Neural crest cell (in vitro differentiated cells): ENCODE measurements at places on chromosomes 13 and 19. TPM values are rescaled to one million over a fixed set of nuclear protein-coding genes. Genes with fewer than 3 reads are reported as not detected.
A peak's percentile ranks its signal among the peaks of the same experiment; 100 is the strongest.

The CGB7 gene
- total RNA-seq = not detected in 2 replicates

The PDX1 gene
- total RNA-seq = not detected in 2 replicates

The MAP4K1 gene
- 1.5 and 3.4 TPM in 2 replicates for total RNA-seq

The SLC1A6 gene
- 7.0 and 8.2 TPM in 2 replicates for total RNA-seq

The CYP4F12 gene
- total RNA-seq = not detected in 2 replicates

The ACER1 gene
- not detected in 2 replicates for total RNA-seq

The ZSCAN5A gene
- total RNA-seq = 11.6 and 14.7 TPM in 2 replicates

GRCh38 chr19:14830702-14831101, 4.3 kb downstream of the OR7A5 start:
- DNase-seq = no peak

DNA sequence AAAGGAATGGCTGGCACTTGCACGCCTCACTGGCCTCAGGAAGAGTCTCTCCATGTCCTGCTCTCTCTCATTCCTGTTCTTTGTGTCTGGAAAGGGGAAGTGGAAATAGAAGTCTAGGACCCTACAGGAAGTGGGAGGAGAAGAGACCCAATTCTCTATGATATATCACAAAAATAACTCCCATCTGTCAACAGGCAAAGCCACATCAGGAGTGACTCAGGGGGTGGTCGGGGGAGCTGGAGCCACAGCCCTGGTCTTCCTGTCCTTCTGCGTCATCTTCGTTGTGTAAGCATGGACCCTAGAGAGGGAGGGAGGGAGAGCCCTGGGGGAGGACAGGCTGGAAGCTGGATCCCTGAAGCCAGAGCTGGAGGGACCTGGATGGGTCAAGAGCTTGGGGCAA, 3.0 kb downstream of the SIGLEC9 start:
- DNase-seq = no peak

- DNase-seq = no peak
These were observed 36.8 kb upstream of the SEMA6B start for GRCh38 chr19:4596033-4596904.

- DNase-seq = no peak
These were observed 9.5 kb upstream of the FFAR2 start for GRCh38 chr19:35438527-35438926.

DNA sequence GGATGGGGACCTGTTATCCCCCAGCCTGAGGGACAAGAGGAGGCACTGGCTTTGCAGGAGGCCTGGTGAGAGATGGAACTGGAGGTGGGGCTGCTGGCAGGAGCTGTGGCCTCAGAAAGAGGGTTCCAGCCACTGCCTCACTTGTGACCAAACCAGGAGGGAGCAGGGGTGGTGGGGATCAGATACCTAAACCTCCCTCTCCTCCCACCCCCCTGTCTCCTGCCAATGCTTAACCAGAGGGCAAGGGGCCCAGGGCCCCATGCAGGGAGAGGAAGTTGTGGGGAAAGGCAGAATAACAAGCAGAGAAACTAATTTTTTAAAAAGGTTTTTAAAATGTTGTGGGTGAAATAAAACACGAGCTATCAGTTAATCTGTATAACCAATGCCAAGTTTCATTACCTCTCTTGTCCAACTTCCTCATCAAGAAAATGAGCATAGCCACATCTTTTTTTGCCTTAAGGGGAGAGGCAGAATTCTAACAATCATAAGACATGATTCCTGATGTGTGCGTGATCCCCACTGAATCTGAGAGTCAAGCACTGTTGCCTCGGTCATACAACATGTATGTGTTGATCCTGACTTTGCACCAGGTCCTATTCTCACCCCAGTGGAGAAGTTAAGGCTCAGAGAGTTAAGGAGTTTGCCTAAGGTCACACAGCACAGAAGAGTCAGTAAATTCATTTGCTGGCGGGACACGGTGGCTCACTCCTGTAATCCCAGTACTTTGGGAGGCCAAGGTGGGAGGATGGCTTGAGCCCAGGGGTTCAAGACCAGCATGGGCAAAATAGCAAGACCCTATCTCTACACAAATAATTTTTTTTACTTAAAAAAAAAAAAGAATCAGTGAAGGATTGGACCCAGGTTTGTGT, 12.9 kb downstream of the FXYD5 start:
- no peak for DNase-seq

DNA sequence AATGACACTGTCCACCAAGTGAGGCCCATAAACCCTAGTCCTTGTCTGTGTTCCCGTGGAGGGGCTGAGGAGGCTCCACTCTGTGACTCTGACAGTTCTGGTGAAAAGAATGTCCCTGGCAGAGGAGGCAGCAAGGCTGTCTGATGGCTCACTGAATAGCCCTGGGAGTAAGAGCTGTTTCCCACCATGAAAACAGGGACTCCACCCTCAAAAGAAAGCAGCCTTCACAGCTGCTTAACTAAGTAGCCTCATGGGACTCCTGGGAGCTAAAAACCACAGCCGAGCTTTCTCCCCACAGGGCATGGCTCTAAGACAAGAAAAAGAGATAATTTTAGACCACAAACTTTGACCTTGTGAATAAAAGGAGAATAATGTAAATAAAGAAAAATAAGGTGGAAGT, 135.1 kb upstream of the FRY start:
- DNase-seq = no peak

DNA sequence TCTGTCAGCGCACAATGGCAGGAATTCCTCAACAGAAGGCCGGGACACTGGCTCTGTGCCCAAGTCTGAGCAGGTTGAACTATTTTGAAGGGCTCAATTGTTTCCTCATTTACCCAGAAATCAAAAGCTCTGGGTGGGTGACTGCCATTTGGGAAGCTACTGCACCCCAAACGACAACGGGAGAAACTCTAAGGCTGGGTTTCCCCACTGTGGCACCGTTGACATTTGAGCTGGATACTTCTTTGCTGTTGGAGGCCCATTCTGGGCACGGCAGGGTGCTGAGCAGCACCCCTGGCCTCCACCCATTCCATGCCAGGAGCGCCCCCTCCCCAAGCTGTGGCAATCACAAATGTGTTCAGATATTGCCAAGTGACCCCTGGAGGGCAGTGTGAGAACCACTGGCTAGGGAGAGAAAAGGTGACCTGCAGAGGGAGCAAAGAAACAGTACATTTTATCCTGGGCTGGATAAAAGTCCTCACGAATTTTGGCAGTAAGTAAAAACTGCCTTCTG, 62.5 kb downstream of the RFX2 start:
- peak; percentile 42 for DNase-seq

- DNase-seq = peak; percentile 13
These were observed 35.5 kb downstream of the DOT1L start for GRCh38 chr19:2199215-2199614.

DNA sequence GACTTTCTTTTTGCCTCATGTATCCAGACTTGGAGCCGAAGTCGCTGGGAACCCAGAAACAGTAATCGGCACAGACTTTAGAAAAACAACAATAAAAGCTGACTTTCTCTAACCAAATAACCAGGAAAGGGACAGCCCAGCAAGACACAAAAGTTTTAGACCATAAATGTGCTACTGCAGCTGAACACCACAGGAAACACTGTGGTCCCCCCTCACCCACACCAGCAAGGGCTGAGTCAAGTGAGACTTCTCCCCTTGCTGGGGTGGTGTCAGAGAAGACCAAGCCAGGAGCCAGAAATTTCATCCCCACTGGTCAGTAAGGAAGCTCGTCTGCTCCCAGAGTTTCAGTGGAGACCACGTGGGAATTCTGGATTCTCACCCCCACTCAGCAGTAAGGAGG, 70.6 kb downstream of the ESD start:
- DNase-seq = no peak

DNA sequence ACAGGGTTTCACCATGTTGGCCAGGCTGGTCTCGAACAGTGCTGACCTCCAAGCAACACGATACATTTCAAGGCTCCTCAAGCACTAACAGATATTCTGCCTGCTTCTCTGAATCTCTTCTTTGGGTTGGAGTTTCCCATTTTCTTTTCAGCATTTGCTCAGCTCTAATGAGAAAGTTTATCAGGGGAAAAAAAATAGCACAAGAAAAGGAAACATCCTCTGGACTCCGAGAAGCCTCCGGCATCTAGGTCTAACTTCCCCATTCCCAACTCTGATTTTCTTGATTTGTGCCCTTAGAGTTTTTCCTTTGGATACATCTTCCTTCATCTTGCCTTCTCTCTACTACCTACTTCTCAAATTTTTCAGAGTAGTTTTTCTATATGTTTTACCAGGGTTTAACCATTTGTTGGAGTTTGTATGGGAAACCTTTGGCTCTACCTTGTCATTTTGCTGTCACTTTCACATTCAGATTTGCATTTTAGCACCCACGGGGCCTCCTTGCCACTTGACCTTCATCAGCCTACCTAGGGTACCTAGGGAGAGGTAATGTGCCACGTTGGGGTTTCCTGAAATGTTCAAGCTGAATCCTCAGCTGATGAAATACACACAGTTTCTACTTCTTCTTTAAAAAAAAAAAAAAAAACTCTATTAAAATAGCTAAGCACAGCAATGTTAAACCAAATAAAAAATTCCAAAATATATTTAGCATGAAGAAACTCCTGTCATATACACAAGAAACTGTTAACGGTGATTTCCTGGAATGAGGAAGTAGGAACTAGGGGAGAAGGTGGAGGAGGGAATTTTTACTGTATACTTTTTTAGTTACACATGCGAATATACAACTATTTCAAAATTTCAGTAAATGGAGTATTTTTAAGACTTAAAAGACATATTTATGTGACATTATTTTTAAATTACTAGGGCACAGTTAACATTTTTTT, 5.1 kb upstream of the USP12 start:
- no peak for DNase-seq

DNA sequence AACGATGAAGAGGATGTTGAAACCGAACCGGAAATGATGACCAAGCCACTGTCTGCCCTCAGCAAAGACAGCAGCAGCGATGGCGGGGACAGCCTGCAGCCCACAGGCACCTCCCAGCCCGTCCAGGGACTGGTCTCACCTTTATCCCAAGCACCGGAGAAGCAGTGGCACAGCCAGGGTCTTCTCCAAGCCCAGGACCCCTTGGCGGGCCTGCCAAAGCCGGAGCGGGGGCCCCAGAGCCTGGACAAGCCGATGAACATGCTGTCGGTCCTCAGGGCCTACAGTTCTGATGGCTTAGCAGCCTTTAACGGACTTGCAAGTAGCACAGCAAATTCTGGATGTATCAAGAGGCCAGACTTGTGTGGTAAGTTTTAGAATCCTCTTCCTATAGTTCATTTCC, 177.0 kb downstream of the ZNF536 start:
- no peak for DNase-seq

- no peak for DNase-seq
These were observed 425.7 kb downstream of the SPRY2 start for GRCh38 chr13:79915114-79915811.

GRCh38 chr19:1076046-1076386, 9.0 kb downstream of the ARHGAP45 start:
- no peak for DNase-seq

DNA sequence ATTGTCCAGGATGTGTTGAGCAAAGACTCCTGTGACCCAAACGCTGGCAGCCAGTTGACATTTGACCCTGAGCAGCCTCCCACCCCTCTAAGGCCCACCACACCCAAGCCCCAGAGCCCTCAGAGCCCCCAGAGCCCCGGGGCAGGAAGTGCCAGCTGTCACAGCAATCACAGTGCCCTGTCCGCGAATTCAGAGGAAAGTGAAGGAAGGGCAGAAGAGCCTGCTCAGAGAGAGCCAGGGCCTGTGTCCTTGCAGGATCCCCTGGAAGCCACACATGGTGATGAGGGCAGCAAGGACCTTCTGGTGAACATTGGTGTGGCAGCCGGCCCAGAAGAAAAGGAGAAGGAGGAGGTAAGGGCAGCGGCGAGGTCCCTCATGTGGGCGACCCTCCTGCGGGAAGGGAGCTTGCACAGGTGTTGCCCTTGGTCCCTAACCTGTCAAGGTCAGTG, 63.7 kb downstream of the SPATA13 start:
- no peak for DNase-seq

DNA sequence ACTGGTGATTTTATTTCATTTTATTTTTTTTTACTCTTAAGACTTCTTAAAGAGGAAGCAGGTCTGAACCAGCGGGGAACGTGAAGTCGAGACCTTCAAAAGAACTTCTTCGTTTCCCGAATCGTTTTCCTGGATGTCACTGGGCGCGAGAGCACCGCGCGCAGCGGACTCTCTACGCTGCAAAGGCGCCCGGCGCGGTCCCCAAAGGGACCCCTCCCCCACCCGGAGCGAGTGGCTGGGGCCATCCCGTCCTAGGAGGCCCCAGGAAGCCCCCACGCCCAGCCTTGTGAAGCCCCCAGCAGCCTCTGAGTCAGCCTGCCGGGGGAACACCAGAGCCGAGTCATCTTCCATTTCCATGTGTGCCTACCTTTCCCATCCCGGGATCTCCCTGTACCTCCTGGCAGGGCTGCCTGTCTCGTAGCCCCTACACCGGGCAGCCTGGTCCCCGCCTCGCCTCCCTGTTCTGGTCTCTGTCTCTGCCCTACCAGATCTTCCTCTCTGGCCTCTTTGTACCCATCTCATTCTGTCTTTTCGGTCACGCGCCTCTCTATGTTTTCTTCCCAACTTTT, 608 bp downstream of the CD70 start:
- no peak for DNase-seq

- no peak for DNase-seq
These were observed 577.9 kb downstream of the LMO7 start for GRCh38 chr13:76214001-76214400.

- DNase-seq = no peak
These were observed 10.8 kb downstream of the CRYL1 start for GRCh38 chr13:20514866-20515265.

GRCh38 chr19:38133319-38133718, 90.7 kb downstream of the DPF1 start:
- DNase-seq = no peak

DNA sequence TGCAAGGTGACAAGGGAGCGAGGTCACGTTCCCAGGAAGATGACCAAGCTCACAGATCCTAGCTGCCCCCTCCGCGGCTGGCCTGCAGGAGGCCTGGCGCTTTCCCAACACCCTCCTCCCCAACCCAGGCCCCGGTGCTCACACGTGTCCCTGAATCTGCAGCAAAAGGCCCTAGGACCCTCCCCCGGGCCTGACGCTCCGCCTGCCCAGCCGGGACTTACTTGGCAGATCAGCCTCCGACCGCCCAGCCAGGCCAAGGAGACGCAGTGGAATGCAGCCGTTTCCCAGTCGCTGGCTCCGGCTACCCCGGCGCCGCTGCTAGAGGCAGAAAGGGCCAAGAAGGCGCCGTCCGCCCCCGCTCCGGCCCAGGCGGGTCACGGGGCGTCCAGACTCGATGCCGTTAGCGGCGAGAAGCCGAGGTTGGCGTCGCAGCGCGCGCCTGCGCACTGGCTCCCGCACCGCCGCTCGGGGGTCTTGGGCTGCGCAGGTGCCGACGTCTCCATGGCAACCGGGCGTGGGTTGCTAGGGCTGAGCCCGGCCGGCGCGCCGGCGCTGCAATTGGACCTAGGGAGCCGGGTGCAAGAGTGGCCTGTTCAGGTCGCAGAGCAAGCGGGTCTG, at the start of gene PNMA8A:
Gene PNMA8A, minus strand, starts transcription at position 448 of the 618 bp plus-strand sequence. CDS start 528 bp downstream, outside the sequence.
- peak; percentile 82 for DNase-seq

- DNase-seq = no peak
These were observed 50.3 kb downstream of the SERTM1 start for GRCh38 chr13:36724141-36724540.
